ENCODE measurements at places on chromosomes 6 and 20.

DNA sequence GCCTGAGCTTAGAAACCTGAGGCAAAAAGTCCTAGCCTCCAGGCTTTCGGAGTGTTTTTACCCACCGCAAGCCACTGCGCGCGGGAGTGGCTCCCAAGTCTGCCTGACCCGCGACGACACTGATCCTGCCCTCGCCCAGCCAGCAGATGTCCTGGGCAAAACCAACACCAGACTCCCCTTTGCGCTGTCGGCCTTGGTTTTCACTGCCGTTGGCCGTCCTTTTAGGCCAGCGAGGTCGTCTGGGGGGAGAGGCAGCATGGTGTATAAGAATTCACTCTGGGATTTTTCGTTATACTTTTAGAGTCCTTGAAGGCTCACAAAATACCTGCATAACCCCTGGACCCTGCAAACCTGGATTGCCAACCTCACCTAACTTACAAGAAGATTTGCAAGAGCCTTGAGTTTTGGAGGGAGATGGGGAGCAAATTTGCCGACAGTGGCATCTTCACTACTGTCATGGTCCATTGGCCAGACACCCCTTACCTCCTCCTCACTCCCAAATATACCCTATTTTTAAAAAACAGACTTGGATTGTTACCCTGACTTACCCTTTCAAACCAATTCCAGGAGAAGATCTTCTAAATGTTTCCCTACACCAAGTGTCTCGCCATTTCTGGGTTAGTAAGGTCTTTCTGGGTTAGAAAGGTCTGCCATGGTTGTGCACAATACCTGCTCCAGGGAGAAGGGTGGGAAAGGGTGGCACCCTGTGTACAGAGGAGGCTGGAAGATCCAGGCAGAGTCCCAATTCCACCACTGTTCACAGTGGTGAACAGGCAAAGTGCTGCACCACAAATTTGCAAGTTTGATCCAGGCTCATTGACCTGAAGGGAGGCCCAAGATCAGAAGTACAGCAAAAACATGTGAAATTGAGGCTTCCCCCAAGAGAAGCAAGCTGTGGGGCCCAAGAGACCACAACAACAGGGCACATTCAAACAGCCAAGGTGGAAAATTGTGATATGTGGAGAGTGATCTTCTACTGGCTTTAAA lies 4.4 kb downstream of the FOXA2 start:
- peak; percentile 56 for DNase-seq

GRCh38 chr6:130967502-130968445 lies 95.3 kb downstream of the EPB41L2 start:
- no peak for DNase-seq

- no peak for DNase-seq
Measured at GRCh38 chr6:116359131-116359530, 11.6 kb upstream of the DSE start.

GRCh38 chr6:110364364-110365105 lies 6.4 kb upstream of the METTL24 start:
- no peak for DNase-seq

- peak; percentile 97 for DNase-seq
Measured at GRCh38 chr20:47150403-47151152, 205.9 kb downstream of the ZMYND8 start.

GRCh38 chr6:31193206-31193605 lies 22.7 kb upstream of the POU5F1 start:
- DNase-seq, result no peak

- no peak for DNase-seq
Measured at GRCh38 chr20:36113566-36114250, 40.8 kb upstream of the EPB41L1 start.

- DNase-seq, result no peak
Measured at GRCh38 chr6:112416866-112417265, 69.7 kb downstream of the RFPL4B start.

DNA sequence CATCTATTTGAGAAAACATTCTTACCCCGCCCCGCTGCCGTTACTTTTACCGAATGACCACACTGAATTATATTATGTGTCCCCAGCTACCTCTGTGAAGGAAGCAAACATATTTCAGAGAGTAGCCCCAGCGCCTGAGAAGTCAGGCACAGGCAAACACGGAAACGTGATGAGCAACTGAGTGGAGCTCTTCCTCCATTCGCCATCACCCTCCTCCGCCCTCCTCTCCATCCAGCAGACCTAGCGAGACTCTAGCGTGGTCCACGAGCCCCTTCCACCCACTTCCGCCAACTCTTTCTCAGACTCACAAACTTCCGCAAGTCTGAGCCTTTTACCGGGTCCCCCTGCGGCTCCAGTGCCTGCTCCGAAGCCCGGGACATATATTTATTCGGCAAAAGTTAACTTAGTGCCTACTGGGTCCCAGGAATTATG lies 582 bp downstream of the SNRPB start:
- peak; percentile 51 for DNase-seq

- peak; percentile 92 for DNase-seq
Measured at GRCh38 chr6:43246301-43247113, 3.2 kb downstream of the TTBK1 start.

GRCh38 chr6:134702279-134702678 lies 247.6 kb downstream of the ALDH8A1 start:
- no peak for DNase-seq

DNA sequence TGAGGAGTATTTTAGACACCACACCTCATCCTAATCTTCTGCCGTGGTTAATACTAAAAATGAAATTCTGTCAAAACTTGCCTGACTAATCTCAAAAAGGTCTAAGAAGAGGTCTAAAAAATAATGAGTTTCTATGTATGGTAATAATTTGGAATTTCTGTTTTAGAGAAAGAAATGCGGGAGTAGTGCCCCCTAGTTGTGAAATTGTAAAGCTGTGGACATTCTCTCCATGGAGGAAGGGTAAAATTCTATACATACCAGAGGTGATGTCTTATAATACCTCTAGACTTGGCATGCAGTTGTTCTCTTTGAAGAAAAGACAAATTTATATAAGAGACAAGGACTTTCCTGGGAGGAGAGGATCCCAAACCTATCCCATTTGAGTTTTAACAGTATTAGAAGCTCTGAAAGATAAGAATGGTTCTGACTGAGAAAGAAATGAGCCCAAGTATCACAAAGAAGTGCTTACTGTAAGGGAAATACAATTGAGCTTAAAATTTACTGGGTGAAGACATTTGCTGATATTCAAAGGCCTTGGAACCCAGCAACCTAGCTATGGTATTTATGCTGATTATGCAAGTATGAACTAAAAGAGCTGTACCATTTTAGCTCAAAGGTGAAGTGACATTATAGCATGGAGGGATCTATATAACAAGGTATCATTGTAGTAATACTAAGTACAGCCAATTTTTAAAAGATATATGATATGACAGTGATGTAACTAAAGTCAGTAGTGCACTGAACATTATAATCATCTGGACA lies 5.1 kb upstream of the EPHA7 start:
- no peak for DNase-seq

GRCh38 chr6:148952147-148953035 lies 205.6 kb downstream of the UST start:
- no peak for DNase-seq

GRCh38 chr6:156866220-156867015 lies 89.2 kb downstream of the ARID1B start:
- DNase-seq, result no peak

DNA sequence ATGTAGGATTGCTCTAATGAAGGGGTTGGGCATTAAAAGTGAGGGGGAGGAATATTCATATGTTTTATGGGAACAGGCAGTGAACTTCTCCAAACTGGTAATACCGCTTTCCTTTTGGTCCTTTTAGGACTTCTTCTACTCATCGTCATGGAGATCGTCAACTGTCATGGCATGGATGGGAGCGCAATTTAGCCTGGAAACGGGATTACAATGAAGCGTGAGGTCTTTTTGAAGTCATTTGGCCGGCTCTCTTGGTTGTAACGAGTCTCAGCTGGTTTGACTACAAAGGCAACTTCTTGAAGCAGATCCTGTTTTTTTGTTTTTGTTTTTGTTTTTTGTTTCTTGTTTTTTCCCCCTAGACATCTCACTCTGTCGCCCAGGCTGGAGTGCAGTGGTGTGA lies 1.4 kb upstream of the HLA-E start:
- no peak for DNase-seq

DNA sequence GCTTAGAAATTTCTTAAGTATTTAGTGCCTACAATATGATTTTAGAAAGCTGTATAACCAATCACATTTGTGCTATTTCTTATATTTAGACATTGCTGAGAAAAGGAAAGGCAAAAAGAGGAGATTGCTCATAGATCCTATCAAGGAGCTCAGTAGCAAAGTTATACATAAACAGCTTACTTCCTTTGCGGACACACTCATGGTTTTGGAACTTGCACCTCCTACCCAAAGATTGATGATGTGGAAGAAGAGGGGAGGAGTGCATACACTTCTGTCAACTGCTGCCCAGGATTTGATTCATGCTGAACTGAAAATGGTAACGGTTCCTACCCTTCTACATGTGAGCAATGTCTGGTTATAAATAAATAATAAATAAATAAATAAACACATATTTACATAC lies 16.7 kb downstream of the RAD21L1 start:
- no peak for DNase-seq

- DNase-seq, result no peak
Measured at GRCh38 chr6:80094017-80094416, 12.5 kb upstream of the BCKDHB start.

DNA sequence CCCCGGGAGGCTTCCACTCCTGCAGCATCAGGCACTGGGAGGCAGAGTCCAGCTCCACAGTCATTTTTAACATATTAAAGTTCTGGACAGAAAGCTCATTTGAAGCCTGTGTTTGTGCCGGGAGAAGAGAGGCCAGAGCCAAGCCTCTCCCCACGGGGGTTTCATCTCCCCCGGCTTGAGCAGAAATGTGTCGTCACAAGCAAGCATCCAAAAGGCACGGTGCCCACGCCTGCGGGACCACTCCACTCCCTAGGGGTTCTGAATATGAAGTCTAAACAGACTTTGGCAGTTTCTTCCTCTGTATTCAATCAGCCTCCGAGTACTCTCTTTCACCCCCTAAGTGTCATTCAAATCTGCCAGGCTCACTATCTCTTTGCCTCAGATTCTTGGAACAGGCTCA lies 75.3 kb downstream of the STK35 start:
- no peak for DNase-seq

DNA sequence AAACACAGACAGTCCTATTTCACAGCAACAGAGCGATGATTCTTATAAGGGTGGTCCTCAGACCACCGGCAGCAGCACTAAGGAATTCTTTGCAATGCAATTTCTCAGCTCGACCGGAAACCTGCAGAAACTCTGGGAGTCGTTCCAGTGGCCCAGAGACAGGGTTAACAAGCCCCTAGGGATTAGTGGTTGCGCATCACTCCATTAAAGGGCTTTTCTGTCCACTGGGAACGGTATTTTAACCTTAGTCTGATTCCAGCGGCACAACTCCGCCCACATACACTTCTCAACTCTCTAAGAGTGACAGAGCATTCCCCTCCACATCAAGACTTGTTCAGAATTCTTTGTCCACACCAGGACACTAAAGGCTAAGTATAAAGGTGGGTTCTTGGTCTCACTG lies 341.5 kb downstream of the TFAP2A start:
- no peak for DNase-seq

- DNase-seq, result no peak
Measured at GRCh38 chr6:72819609-72820008, 197.7 kb downstream of the KCNQ5 start.

- no peak for DNase-seq
Measured at GRCh38 chr20:875115-875514, 41.0 kb downstream of the ANGPT4 start.

DNA sequence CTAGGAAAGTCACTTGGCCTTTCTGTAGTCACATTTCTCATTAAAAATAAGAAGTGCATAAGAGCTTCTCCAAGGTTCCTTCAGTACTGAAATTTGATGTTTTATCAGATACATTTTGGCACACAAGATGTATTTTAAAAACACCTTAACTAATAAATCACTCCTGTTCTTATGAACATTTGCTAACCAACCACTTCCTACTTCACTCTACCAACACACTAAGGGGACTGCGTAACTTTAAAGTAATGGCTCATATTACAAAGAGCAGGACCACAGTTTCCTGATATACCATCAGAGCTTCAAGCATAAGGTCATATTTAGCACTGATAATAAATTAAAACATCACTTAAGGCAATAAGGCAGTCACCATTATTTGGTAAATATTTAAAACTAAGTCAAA lies 104.4 kb downstream of the RALGAPA2 start:
- no peak for DNase-seq

GRCh38 chr20:44357020-44357419 lies 1.5 kb downstream of the HNF4A start:
- no peak for DNase-seq

DNA sequence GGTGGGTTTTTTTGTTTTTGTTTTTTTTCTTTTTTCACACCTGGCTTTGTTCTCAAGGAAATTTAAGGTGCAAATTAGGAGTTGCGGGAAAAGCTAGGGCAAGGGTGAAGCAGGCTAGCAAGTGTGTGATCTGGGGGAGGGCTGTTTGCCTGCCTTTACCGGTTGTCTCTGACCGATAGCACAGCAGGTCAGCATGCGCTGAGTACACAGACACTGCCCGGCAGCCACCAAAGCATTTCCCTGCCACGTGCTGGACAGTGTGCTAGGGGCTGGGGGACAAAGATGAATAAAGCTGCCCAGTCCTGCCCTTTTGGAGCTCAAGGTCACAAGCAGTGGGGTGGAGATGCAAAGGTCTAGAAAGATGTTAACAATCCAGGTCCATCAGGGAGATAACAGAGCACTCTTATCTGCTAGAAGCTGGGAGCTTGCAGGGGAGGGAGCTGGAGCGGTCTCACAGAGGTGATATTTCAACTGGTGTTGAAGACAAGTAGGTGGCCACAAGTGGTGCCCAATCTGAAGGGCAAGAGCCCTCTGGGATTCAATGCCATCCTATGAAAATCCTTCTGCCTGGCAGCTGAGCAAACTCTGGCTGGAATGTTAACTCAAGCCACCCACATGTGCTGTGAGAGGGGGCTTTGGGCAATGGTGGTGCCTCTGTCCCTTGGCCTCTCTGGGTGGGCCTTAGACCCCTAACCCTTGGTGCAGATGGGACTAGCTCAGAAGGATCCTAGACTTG lies 24.5 kb downstream of the TTBK1 start:
- no peak for DNase-seq

- no peak for DNase-seq
Measured at GRCh38 chr20:18702736-18703135, 110.8 kb upstream of the SCP2D1 start.

GRCh38 chr20:40915756-40916155 lies 112.9 kb upstream of the TOP1 start:
- DNase-seq, result no peak

- DNase-seq, result no peak
Measured at GRCh38 chr6:162581988-162582780, 145.4 kb downstream of the PRKN start.

- no peak for DNase-seq
Measured at GRCh38 chr6:36688063-36688738, 9.4 kb upstream of the RAB44 start.

DNA sequence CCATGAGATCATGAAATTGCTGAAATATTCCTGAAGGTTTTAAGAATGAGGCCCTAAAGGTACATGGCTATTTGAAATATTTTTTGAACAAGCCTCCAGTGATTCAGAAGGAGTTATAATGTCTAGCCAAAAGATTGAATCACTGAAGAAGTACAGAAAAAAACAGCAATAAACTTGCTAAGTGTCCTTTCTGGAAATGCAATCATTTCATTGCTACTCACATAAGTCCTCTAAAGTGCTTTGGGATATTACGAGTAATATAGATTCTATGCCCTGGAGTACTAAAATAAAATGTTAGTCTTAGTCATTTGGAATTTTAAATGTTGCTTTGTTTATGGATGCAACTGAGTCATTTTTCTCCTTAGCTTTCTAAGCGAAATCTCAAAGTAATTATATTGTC lies 32.7 kb downstream of the CENPW start:
- no peak for DNase-seq

Data from ELF-1 (cell line).